Stimulated activated CD8-positive, alpha-beta memory T cell treated with anti-CD3 and anti-CD28 coated beads, Interleukin-4, amount 100 ng/mL, for 1 hour (primary cell): ENCODE measurements at places on chromosomes 5 and 9.

GRCh38 chr5:61586096-61587084 lies 254.3 kb downstream of the ZSWIM6 start:
- DNase-seq: no peak

- no peak for DNase-seq
These were observed 4.0 kb upstream of the SEPTIN8 start for GRCh38 chr5:132781029-132781428.

GRCh38 chr5:68343421-68343826 lies 127.9 kb downstream of the PIK3R1 start:
- DNase-seq: no peak

DNA sequence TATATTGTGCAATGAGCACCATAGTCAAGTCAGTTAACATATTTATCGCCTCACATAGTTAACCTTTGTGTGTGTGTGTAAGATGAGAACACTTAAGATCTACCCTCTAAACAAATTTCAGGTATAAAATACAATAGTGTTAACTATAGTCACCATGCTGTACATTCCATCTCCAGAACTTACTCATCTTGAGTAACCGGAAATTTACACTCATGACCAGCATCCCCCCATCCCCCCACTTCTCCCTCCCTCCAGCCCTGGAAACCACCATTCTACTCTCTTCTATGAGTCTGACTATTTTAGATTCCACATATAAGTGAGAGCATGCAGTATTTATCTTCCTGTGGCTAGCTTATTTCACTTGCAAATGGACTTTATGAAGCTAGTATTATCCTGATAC lies 40.3 kb downstream of the ZNF354A start:
- no peak for DNase-seq

DNA sequence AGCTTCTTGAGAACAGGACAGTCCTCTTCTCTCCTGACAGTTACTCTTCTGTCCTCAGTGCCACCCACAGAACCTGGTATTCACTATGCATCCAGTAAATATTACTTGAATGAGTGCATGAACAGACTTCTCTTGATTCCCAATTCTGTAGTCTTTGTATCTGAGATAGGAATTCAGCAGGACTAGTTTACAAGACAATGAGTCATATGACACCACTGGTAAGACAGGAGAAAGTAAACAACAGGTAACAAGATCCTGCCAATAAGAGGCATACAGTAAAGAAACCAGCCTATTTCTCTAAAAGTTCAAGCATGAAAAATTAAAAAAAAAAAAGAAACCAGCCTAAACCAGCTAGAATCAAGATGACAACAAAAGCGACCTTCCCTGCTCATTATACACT lies 6.2 kb downstream of the ZNF883 start:
- DNase-seq: no peak
